Astrocyte (in vitro differentiated cells and primary cell): ENCODE measurements at places on chromosomes 2 and 18.

DNA sequence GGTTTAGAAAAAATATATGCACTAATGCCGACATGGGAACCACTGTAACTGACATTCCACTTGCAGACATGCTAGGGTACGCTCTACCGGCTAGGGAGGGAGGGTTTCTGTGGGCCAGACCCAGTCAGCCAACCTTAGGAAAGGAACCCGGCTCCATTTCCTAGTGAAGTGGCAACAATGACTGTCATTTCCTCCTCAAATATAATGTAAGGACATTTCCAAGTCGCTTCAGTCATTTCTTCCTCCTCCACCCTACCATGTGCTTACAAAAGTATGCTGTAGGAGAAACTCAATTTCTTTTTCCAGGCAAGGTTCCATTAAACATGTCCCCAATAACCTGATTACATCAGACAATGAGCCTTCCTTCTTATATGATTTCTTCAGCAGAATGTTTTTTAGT lies 64.3 kb upstream of the PSMD14 start:
- no peak for DNase-seq

DNA sequence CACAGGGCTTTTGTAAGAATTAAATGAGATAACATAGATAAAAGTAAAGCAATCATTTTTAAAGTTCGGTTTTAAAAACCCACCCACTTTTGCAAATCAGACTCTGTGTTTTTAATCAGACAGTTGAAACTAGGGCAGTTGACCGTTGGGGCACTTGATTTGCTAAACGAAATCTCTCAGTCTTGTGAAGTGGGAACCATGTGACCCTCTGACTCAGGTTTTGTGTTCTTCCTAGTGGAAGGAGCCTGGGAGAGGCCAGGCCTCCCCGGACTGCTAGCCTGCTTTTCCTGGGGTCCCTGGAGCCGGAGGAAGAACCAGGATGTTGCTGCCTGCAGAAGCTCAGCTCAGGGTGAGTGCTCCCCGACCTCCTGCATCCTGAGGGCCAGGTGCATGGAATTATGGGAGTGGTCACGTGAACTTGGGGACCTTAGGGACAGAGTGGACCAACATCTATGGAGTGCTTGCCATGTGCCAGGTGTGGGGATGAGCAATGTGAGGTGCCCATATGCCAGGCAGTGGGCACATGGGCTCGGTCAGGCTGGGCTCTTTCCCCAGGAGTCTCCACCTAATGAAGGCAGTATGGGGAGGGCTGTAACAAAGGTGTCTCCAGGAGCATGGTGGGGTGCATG lies 3.9 kb downstream of the C2orf72 start:
- no peak for DNase-seq

- no peak for DNase-seq
Observed at GRCh38 chr2:162490761-162491470, 147.0 kb downstream of the GCA start.

DNA sequence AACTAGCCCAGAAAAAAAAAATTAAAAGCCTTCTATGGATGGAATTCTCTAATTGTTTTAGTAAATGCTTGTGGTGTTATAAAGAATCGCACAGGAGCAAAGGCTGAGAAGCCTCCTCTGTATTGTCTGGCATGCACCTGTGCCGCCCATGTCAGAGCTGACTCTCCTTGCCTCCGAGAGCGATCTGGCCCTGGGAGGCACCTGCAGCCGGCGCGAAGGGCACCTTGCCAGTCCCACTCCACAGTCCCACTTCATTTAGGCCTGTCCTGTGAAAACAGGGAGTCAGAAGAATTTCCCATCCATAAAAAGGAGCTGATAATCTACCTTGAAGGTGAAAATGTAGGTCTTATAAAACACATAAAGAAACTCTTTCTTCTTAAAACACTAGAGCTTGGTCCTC lies 170.9 kb upstream of the PXDN start:
- no peak for DNase-seq

GRCh38 chr18:13003466-13003896 lies 12.3 kb downstream of the CEP192 start:
- DNase-seq = peak; percentile 62

GRCh38 chr18:79938196-79938595 lies 13.3 kb downstream of the SLC66A2 start:
- DNase-seq = no peak
